Activated T-helper 1 cell treated with anti-CD3 and anti-CD28 coated beads, Interleukin-12 subunit alpha, Interleukin-12 subunit beta, Interleukin-2, Interleukin-4 antibody, amounts not matched to agents 30 ng/mL and 10 ng/mL and 1 ng/mL, durations not matched to agents 14 hours and 24 hours and 36 hours (primary cell): ENCODE measurements at places on chromosomes 3 and 15. TPM values are rescaled to one million over a fixed set of nuclear protein-coding genes. Genes with fewer than 3 reads are reported as not detected.

DNA sequence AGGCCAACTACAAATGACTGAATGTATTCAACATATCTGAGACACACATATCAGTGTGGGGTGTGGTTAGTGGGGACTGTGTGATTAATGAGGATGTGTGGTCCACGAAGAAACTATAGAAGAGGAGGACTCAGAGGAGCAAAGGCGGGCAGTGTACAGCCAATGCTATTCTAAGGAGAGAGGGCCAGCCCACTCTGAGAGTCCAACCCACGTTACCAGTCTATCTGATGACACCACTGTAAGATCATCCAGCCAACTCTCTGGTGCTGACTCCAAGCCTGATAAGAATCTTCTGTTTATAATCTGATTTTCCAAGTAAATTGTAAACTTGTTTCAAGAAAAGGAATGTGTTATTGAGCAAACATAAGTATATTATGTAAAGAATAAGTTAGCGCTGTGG, 47.2 kb downstream of the MCF2L2 start:
- H3K27ac ChIP-seq, result no peak overlapping the region
- no peaks in the 10 kb centered on the region for H3K27me3 ChIP-seq
- H3K36me3 ChIP-seq, result no peaks in the 10 kb centered on the region
- peaks cover 29% of the 10 kb centered on the region for H3K4me1 ChIP-seq
- no peak for DNase-seq
- H3K4me3 ChIP-seq, result no peak overlapping the region

DNA sequence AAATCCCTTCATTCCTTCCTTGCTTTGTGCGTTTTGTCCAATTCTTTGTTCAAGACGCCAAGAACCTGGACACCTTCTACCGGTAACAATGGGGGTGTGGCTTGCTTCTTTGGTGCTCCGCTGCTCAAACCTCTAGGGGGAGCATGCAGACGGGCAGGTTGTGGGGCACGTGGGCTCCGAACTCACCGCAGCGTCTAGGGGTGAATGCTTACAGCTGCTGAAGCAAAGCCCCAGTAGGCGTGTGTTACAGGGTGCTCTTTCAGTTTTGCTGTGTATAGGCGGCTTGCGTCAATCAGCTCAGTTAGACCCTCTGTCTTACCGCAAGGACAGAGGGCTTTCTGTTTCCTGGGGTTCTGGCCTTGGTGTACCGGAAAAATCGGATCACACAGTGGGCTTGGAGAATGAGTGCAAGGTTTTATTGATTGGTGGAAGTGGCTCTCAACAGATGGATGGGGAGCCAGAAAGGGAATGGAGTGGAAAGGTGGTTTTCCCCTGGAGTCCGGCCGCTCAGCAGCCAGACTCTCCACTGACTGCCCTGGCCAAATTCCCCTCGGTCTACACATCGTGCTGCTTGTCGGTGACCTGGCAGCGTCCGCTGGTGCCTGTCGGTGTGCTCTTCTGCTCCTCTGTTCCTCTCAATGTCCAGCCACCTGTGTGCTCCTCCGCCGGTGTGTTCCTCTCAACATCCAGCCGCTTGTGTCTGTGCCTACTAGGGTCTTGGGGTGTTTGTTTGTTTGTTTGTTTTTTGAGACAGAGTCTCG, 1.2 kb upstream of the LRRC34 start:
- H3K4me3 ChIP-seq, result peak overlapping the region; percentile 83
- peak; percentile 71 for DNase-seq
- H3K27me3 ChIP-seq, result peaks cover 17% of the 10 kb centered on the region

- H3K4me3 ChIP-seq, result no peak overlapping the region
- H3K4me1 ChIP-seq, result peaks cover 11% of the 10 kb centered on the region
- DNase-seq, result no peak
- no peaks in the 10 kb centered on the region for H3K27me3 ChIP-seq
- H3K27ac ChIP-seq, result no peak overlapping the region
- peaks cover 21% of the 10 kb centered on the region for H3K36me3 ChIP-seq
Observed at GRCh38 chr3:32147933-32148332, 41.5 kb downstream of the GPD1L start.

- no peak for DNase-seq
- H3K4me3 ChIP-seq, result no peak overlapping the region
- H3K27me3 ChIP-seq, result no peaks in the 10 kb centered on the region
- no peak overlapping the region for H3K27ac ChIP-seq
- no peaks in the 10 kb centered on the region for H3K36me3 ChIP-seq
Observed at GRCh38 chr3:157671656-157672055, 168.4 kb upstream of the VEPH1 start.

DNA sequence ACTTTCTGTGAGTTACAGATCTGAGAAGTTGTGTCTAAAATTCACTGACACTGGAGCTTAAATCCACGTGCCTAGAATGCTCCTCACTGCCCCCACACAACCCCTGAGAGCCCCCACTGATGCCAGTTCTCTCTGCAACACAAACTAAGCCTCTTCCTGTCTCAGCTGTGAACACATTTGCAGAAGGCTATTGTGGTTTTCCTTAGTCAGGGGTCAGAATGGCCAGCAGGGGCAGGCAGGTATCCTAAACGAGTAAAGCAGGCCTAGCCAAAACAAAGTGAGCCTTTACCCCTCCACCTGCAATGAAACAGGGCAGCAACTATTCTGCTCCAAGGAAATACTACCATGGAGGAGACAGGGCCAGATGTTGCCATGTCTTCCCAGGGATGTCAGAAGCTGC, 78.6 kb downstream of the FHIT start:
- H3K27me3 ChIP-seq, result no peaks in the 10 kb centered on the region
- no peak overlapping the region for H3K27ac ChIP-seq
- DNase-seq, result no peak
- no peaks in the 10 kb centered on the region for H3K4me1 ChIP-seq
- no peak overlapping the region for H3K4me3 ChIP-seq

DNA sequence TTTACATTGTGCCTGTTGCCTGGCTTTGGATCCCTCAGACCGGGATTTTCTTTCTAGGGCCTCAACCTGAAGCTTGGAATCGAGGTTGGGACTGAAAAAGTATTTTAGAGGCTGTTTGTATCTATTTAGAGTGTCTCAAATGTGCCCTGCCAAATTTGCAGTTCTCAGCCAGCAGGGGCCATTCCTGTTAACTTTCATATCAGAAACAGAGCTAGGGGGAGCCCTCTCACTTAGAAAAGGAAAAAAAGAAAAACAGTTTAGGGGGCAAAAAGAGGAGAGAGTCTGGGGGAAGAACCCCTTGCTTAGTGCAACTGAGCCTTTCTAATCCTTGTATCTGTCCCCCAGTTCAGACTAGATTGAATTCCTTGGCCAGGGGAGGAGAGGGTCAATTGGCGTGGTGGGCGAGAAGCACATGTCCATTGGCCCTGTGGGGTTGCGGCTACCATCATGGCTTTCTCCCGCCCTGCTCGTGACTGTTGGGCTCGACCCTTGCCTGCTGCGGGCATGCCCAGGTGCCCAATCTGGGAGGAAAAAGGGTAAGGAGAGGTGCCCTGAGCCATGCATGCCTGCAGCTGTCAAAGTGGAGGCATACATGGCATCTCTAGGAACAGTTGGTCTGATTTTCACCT, 101.6 kb downstream of the CFAP44 start:
- H3K27ac ChIP-seq, result no peak overlapping the region
- H3K36me3 ChIP-seq, result no peaks in the 10 kb centered on the region
- peaks cover 1% of the 10 kb centered on the region for H3K27me3 ChIP-seq
- H3K4me1 ChIP-seq, result no peaks in the 10 kb centered on the region
- DNase-seq, result no peak

- DNase-seq, result no peak
- no peaks in the 10 kb centered on the region for H3K4me1 ChIP-seq
- H3K27me3 ChIP-seq, result no peaks in the 10 kb centered on the region
- no peak overlapping the region for H3K27ac ChIP-seq
Observed at GRCh38 chr3:88617283-88617682, 467.5 kb downstream of the C3orf38 start.

- peaks cover 50% of the 10 kb centered on the region for H3K27me3 ChIP-seq
- H3K36me3 ChIP-seq, result no peaks in the 10 kb centered on the region
- peaks cover 17% of the 10 kb centered on the region for H3K4me1 ChIP-seq
Observed at GRCh38 chr15:89656116-89656815, 999 bp upstream of the KIF7 start.

DNA sequence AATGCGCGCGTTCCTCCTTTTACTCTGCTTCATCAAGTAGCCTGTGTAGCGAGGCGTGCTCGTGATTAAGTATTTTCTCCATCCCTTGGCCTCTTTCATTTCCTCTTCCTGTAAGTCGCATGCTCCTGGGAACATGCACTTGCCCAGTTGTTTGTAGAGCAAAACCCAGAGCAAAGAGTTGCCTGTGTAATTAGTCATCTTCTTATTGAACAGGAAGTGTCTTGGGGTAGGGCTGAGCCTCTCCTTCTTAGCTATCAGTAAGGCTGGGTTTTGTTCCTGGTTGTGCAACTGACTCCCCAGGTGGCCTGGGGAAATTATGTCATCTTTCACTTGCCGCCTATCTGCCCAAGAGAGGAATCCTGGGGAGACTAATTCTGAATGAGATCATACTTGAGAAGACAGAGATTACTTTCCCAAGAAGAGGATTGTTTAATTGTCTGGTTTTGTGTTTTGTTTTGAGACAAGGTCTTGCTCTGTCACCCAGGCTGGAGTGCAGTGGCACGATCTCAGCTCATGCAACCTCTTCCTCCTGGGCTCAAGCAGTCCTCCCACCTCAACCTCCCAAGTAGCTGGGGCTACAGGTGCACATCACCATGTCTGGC, 14.9 kb downstream of the LIPH start:
- peak; percentile 20 for DNase-seq
- H3K36me3 ChIP-seq, result no peaks in the 10 kb centered on the region
- peaks cover 8% of the 10 kb centered on the region for H3K4me1 ChIP-seq
- H3K4me3 ChIP-seq, result peak overlapping the region; percentile 13
- H3K27me3 ChIP-seq, result no peaks in the 10 kb centered on the region
- H3K27ac ChIP-seq, result peak overlapping the region; percentile 78

- peak; percentile 35 for DNase-seq
- H3K27me3 ChIP-seq, result peaks cover 3% of the 10 kb centered on the region
- no peak overlapping the region for H3K4me3 ChIP-seq
Observed at GRCh38 chr3:179956416-179956830, 80.3 kb downstream of the PEX5L start.

DNA sequence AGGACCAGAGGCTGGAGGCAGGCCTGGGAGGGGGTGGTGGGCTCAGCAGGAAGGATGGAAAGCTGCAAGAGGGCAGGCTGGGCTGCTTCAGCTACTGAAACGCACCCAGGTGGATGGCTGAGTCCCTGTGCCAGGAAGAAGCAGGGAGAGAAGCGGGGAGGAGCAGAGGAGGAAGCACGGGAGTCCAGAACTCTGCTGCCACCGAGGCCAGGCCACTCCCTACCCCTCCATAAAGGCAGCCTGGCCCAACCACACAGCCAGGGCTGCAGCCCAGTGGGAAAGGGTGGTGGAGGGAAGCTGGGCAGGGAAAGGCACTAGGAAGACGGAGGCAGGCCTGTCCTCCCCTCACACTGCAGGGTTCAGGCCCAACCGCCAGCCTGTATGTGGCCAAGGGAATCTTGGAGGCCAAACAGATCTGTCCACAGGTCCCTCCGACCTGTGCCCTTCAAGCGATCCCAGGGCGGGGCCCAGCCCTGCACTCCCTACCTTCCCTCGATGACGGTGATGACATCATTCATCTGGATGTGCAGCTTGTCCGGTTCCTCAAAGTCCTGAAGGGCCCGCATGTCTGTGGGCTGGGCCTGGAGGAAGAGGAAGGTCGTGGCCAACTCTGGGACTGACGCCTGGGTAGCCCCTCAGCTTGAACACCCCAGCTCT, 30.5 kb downstream of the TNK2 start:
- H3K36me3 ChIP-seq, result peaks cover 10% of the 10 kb centered on the region
- DNase-seq, result no peak

DNA sequence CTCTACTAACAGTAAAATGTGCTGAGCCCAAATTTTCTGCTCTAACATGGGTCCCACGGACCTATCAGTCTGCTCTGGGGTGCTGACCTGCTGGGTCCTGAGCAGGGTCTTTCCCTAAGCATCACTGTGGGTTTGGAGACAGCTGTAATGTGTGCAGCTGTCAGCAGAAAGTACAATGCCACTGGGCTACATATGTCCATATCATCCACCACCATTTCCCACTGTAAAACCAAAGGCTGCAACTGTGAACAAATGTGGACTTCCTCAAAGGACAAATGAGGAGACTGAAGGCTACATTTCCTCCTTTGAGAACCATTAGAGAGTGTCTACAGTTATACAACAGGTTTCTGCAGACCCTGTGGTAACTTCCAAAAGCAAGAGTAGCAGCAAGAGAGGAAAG, 33.8 kb upstream of the IP6K2 start:
- DNase-seq, result no peak
- H3K27ac ChIP-seq, result no peak overlapping the region
- no peak overlapping the region for H3K4me3 ChIP-seq

DNA sequence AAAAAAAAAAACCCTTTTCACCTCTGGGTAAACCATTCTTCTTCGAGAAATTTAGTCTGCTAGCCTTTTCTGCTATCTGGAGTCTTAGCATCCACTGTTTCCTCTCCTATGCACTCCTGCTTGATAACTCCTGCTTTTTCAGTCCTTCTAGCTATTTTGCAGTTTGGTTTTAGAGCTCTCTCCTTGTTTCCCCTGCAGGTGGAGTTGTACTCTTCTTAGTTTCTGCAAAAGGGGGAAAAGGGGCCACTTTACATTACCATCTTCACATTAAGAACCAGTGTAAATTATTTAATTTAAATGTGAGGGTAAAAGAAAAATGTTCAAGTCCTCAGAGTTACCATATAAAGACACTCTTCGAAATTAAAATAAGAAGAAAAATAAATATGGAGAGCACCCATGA, 23.6 kb upstream of the MYLK start:
- no peak overlapping the region for H3K4me3 ChIP-seq
- H3K36me3 ChIP-seq, result no peaks in the 10 kb centered on the region
- H3K27ac ChIP-seq, result peak overlapping the region; percentile 11
- no peak for DNase-seq
- H3K4me1 ChIP-seq, result no peaks in the 10 kb centered on the region
- H3K27me3 ChIP-seq, result no peaks in the 10 kb centered on the region

GRCh38 chr3:31009881-31010280, 115.4 kb upstream of the GADL1 start:
- H3K27me3 ChIP-seq, result no peaks in the 10 kb centered on the region
- no peak for DNase-seq
- H3K27ac ChIP-seq, result no peak overlapping the region

GRCh38 chr3:8239718-8240695, 261.6 kb upstream of the LMCD1 start:
- DNase-seq, result no peak
- H3K27me3 ChIP-seq, result peaks cover 2% of the 10 kb centered on the region
- H3K27ac ChIP-seq, result no peak overlapping the region
- H3K36me3 ChIP-seq, result no peaks in the 10 kb centered on the region
- H3K4me1 ChIP-seq, result no peaks in the 10 kb centered on the region

DNA sequence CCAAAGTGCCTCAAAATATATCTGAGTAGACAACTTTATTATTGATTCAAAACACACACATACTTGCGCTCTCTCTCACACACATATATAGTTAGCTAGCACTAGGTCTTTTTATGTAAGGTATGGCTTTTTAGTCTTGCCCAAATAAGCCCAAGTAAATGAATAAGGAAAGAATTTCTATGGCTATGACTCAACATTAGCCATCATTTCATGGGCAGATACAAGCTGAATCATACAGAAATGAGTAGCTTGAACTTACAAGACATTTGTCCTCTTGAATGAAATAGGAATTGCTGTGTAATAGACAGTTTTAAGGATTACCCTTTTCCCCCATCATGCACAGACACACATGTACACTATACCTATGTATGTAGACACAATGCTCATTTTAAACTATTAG, 4.9 kb downstream of the CADPS start:
- peaks cover 19% of the 10 kb centered on the region for H3K27me3 ChIP-seq
- H3K27ac ChIP-seq, result no peak overlapping the region
- no peak for DNase-seq
- H3K36me3 ChIP-seq, result no peaks in the 10 kb centered on the region

The ZNF710 gene
- 22.6 and 23.1 TPM in 2 replicates for total RNA-seq

The MSL2 gene
- total RNA-seq, result 36.6 and 40.2 TPM in 2 replicates

The ANKRD34C gene
- not detected in 2 replicates for total RNA-seq

The DNAH12 gene
- total RNA-seq, result 0.17 TPM in 1 of 2 replicates, not detected in the other

The USP13 gene
- 11.1 and 11.3 TPM in 2 replicates for total RNA-seq

The RARB gene
- not detected in 2 replicates for total RNA-seq

The AGBL1 gene
- total RNA-seq, result not detected in 2 replicates

The TAGLN3 gene
- 0.78 and 1.1 TPM in 2 replicates for total RNA-seq

The HACL1 gene
- 21.4 and 24.8 TPM in 2 replicates for total RNA-seq

The FBN1 gene
- 0.47 and 0.61 TPM in 2 replicates for total RNA-seq

The CTXND1 gene
- not detected in 2 replicates for total RNA-seq
